Fibroblast of villous mesenchyme (primary cell): ENCODE measurements at places on chromosomes 12 and 14.
A peak's percentile ranks its signal among the peaks of the same experiment; 100 is the strongest.

DNA sequence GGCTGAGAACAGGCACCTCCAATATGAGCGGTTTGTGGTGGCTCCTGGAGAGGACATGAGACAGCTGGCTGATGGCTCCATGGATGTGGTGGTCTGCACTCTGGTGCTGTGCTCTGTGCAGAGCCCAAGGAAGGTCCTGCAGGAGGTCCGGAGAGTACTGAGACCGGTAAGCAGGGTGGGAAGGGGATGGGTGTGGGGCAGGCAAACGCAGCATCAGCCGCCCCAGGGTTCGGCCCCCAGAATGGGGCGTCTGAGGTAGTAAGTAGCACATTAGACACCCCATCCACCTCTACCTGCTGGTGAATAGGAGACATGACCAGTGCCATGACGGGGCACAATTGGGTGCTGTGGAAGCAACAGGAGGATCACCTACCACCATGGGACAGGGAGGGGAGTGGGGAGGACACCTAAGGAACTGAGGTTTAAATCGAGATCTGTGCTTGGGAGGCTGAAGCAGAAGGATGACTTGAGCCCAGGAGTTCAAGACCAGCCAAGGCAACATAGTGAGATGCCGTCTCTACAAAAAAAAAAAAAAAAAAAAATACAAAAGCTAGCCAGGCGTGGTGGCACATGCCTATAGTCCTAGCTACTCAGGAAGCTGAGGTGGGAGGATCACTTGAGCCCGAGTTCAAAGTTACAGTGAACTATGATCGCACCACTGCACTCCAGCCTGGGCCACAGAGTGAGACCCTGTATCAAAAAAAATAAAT is 25.5 kb downstream of the ITGA7 start:
- no peak for DNase-seq

GRCh38 chr12:126663304-126664094 is 1598.3 kb downstream of the AACS start:
- DNase-seq = peak; percentile 3

DNA sequence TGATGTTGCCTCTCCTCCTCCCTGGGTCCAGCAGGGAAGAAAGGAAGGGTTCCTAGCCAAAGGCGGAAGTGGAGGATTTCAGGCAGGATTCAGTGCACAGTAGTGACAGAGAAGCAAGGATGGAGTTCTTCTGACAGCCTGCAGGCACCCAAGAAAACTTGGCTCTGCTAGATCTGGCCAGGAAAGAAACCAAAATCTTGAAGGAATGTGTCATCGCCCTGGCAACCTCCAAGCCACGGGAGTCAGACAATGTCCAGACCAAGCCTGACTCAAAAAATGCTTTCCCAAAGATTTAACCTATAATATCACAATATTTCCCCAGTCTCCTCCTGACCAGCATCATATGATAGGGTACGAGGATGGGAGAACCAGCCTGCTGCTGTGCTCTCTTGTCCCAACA is 22.8 kb upstream of the DHRS4 start:
- peak; percentile 45 for DNase-seq

DNA sequence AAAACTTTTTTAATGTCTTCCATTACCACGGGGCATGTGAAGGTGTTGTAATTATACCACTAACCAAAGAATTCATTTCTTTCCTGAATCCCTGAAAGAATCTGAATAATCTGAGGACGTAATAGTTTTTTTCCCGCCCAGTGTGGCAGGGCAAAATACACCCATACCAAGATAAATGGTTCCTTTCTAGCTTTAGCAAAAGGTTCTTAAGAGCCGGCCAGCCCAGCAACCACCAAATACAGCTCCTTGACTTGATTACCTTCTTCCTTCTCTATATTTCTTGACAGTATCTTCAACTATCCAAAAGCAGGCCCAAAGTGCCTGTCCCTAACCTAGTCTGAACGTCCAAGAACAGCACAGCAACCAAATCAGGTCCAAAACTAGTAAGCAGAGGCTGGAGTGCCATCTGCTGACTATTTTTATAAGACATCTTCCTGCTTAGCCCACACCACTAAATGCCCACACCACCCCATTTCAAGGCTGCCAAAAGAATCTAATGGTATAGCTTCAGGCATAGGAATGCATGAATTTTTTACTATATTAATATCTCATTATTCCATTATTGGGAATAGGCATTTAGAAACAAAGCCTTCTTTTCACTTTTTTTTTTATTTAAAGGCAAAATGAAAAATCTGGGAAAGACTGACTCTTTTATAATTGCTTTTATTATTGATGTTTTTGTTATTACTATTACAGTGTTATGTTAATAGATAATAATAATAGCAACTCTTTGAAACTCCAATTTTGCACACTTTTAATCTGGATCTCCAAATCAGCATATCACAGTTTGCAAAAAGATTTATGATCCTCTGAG is 524.4 kb downstream of the MED13L start:
- peak; percentile 84 for DNase-seq

DNA sequence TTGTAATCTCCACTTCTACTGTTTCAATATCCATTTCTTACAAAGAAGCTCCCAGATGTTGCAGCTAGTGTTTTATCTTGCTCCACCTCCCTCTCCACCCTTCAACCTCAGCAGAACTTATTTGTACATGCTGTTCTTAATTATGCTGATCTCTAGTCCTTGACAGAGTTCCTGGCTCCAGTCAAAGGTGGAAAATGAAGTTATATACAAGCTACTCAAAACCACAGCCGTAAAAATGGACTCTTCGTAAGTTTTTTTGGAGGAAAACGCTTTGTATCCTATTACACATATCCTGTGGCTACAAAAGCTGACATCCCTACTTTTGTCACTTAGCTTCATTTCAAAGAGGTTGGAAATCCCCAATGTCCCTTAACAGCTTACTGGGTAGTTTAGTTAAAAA is 1.3 kb downstream of the CLEC1A start:
- peak; percentile 38 for DNase-seq

GRCh38 chr14:77339407-77339806 is 18.6 kb downstream of the GSTZ1 start:
- DNase-seq = no peak
